ENCODE measurements at places on chromosomes 4 and X.

DNA sequence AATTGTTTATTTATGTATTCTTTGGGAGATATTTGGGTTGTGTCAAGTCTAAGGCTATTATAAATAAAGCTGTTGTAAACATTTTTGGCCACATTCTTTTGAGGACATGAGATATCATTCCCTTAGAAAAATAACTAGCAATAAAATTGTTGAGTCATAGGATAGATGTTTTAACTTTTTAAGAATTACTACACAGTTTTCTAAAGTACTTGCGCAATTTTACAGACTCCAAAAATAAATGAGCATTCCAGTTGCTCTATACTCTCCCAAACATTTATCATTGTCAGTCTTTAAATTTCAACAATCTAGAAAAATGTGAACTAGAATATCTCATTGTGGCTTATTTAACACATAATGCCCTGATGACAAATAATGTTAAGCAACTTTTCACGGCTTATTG, 189.1 kb upstream of the ADGRL3 start:
- DNase-seq: no peak

DNA sequence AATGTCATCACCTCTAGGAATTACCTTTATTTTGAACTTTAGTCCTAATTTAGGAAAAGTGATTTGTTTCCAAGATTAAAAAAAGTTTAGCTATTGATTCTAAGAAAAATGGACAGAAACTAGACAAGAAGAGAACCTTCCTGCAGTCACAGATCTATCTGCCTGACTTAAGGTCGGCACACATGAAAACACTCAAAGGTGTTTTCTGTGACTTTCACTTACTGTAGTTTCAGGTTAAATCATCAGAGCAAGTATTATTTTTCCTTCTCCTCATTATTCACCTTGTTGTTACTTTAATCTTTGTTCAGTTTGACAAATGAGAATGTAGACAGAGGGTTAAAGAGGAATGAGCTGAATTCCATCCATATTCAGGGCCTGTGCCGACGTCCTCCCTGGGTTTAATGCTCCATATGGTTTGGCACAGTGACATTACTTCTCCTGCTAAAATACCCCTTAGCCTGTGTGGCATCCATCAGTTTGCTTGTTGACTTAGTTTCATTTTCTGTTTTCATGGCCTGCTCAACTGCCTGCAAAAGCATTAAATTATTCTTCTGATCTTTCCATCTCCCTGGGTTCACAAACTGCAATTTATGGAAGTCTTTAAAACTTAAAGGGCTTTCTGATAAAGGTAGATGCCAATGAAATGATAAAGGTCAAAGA, 352.7 kb downstream of the NKX6-1 start:
- DNase-seq: no peak

DNA sequence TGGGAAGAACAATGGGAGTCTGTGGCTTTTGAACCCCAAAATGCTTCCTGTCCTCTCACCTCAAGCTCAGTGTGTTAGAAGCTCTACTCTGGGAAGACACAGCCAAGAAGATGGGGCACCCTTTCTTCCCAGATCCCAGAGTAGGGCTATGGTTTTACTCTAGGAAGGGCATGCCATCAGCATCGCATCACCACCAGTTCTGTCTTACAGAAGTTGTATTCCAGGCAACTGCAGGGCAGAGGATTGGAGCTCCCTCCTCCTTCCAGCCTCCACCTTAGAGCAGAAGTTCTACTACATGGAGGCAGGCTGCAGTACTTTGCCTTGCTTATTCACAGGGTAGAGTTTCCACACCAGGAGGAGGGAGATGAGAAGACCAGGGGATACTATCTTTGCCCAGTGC, 18.1 kb upstream of the ZFX start:
- no peak for DNase-seq

- no peak for DNase-seq
Observed at GRCh38 chrX:24229400-24229879, 79.9 kb downstream of the ZFX start.

- no peak for DNase-seq
Observed at GRCh38 chr4:35365186-35365585, 879.1 kb downstream of the ARAP2 start.

All from anterior cingulate cortex (tissue), 58 donors.